Heart left ventricle (tissue), 16 donors: ENCODE measurements at places on chromosomes 1 and 21.

DNA sequence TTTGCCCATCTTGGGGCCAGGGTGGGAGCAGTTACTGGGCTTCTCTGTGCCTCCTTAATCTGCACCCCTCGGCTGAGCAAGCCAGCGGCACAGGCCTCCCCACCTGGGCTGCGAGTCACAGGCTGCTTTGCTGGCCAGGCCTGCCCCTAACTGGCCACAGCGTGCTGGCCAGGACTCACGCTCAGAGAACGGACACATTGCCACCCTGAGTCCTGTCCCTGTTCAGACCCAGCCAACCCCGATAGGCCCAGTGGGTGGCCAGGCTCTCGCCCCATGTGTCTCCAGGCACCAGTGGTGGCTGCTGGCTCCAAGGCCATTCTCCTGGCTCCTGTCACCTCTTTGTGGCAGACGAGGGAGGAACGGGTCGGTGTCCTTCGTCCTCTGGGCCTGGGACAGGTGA lies 61.3 kb downstream of the MORN1 start:
- DNase-seq = no peak

- no peak for DNase-seq
Observed at GRCh38 chr1:231045286-231045685, 5.2 kb upstream of the FAM89A start.

GRCh38 chr1:36572142-36572715 lies 89.5 kb upstream of the CSF3R start:
- no peak for DNase-seq

DNA sequence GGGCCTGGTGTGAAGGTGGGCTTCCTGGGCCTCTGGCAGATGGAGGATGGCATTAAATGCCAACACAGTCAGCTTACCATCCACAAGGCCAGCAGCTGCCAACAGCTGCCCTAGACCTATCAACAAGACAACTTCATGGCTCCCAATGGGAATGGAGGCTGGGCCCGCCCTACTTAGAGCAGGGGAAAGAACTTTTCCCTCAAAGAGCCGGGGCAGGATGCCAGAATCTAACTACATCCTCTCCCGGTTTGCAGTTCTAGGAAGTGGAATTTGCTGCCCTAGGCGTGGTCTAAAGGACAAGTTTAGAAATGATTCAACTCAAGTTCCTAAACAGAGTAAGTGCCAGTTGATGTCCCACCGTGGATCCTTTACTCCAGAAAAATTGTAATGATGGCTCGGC lies 13.1 kb downstream of the ICMT start:
- peak; percentile 88 for DNase-seq

DNA sequence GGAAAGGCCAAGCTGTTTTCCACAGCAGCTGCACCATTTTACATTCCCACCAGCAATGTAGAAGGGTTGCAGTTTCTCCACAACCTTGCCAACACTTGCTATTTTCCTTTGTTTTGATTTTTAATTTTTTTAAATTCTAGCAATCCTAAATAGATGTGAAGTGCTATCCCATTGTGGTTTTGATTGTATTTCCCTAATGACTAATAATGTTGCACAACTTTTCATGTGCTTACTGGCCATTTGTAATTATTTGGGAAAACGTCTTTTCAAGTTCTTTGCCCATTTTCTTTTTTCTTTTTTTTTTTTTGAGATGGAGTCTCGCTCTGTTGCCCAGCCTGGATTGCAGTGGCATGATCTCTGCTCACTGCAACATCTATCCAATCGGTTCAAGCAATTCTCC lies 53.9 kb downstream of the VCAM1 start:
- DNase-seq = no peak

DNA sequence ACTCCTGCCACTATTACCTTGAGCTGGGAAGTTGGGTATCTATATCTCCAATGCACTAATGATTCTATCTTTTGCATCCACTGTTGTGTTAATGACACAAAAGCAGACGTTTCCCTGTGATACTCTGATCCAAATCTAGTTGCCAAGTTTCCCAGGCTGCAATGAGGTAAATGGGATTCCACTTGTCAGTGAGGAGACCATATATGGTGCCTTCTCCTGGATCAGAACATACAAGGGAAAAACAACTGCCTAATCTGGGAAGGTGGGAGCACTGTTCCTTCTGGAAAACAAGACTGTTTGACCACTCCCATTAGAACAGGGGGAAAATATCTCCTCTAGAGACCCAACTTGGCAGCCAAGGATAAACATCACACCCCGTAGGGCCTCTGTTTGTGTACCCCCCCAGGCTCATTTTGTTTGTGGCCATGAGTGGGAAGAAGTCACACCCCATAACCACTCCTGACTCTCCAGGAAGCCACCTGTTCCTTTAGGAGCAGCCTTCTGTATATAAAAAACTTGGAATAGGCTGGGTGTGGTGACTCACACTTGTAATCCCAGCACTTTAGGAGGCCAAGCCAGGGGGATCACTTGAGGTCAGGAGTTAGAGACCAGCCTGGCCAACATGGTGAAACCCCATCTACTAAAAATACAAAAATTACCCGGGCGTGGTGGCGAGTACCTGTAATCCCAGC lies 28.5 kb upstream of the SLC6A9 start:
- no peak for DNase-seq

GRCh38 chr1:156618853-156619581 lies at the start of gene HAPLN2:
HAPLN2 (plus strand) TSS chr1:156619415; CDS start chr1:156623491, 4,076 bp downstream.
- no peak for DNase-seq

DNA sequence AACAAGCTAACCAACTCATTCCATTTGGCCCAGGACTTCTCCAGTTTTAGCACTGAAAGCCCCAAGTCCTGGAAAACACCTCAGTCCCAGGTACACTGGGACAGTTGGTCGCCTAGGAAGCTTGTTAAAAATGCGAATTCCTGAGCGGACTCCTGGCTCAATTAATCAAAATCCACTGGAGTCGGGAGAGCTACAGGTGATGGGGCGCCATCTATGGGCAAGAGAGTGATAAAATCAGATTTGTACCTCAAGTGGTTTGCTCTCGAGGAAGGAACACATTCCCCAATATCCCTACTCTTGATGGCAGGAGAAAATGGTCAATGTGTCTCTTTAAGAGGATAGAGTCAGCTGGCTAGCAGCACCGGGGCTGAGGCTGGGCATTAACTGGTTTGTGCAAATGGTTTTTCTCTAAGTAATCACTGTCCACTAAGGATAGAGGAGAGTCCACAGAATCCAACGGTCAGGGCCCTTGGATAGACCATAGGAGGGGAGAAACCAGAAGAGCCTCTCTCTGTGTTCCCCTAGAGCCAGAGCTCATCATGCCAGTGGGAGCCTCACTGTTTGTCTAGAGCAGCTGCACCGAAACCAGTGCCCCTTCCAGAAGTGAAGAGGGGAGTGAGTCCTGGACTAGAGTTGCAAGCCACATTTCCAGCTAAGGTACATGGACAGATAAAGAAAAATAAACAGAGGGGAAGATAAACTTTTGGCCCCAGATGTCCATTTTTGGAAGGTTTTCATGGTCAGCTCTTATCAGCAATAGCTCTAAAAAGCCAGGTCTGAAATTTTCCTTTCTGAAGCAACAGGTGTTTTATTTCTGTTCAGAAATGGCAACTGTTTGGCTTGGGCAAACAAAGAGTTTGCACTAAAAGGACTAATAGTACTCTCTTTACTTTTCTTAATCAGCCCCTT lies 148.5 kb downstream of the TENT5C start:
- peak; percentile 55 for DNase-seq

DNA sequence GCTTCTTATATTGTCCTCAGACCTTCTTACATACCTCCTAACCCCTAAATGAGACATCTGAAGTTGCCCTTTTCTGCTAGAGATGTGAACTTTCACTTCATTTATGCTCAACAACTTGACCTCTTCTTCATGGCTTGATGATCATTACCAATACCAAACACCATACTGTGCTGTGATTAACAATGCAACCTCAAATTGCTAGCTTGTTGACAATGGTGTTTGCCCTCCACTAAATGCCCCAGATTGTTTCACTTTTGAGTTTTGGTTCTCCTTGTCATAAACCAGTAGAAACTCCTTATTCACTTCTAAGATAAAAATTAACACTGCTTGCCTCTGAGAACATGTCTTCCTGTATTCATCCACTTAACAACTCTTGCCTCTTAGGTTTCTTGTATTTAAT lies 5.6 kb downstream of the JAK1 start:
- DNase-seq = no peak

- no peak for DNase-seq
Observed at GRCh38 chr1:168913711-168914463, 184.9 kb upstream of the DPT start.

GRCh38 chr1:109997867-109998229 lies 13.3 kb downstream of the AHCYL1 start:
- DNase-seq = no peak

GRCh38 chr21:22670148-22670547 lies 1671.9 kb downstream of the NCAM2 start:
- DNase-seq = no peak

DNA sequence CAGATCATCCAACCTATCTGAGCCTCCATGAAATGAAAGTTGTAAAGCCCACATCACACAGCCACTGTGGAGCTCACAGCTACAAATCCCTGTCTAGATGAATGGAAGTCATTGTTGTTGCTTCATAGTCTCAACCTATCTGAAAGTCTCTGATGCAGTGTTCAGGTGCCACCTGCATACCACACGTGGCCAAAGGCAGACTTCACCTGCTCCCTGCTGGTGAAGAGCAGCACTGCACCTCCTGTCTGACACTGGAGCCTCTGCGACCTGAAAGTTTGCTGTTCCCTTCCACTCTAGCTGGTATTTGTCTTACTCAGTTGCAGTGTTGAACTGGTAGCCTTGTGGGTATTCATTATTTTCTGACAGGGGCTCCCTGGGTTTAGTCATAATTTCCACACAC lies 18.4 kb downstream of the LORICRIN start:
- no peak for DNase-seq

DNA sequence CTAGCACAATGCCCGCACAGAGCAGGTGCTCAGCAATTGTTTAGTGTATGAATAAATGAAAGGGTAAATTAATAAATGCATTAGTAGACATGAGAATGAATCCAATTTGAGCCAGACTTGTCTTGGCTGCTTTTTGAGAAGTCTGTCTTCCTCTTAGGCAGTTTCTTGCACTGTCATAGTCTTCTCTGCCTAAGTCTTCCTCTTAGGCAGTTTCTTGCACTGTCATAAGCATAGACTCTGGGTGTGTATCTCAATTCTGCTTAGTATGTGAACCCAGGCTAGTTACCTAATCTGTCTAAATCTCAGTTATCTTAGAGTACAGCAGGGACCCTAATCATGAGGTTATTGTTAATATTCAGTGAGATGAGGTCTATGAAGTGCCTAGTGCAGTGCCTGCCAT lies 27.2 kb downstream of the NHLH2 start:
- no peak for DNase-seq

- peak; percentile 67 for DNase-seq
Observed at GRCh38 chr1:212285685-212286555, 710 bp downstream of the PPP2R5A start.

DNA sequence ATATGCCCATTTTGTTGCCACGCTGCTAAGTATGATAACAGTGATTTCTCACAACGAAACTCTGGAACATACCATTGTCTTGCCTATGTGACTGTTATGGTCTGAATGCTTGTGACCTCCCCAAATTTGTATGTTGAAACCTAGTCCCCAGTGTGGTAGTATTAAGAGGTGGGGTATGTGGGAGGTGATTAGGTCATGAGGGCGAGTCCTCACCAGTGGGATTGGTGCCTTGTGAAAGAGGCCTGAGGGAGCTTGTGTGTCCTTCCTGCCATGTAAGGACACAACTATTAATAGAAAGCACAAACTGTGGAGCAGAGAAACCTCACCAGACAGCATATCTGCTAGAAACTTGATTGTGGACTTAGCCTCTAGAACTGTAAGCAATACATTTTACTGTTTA lies 84.6 kb downstream of the SELENOF start:
- no peak for DNase-seq

- DNase-seq = no peak
Observed at GRCh38 chr21:33751120-33751519, 108.8 kb downstream of the ITSN1 start.

DNA sequence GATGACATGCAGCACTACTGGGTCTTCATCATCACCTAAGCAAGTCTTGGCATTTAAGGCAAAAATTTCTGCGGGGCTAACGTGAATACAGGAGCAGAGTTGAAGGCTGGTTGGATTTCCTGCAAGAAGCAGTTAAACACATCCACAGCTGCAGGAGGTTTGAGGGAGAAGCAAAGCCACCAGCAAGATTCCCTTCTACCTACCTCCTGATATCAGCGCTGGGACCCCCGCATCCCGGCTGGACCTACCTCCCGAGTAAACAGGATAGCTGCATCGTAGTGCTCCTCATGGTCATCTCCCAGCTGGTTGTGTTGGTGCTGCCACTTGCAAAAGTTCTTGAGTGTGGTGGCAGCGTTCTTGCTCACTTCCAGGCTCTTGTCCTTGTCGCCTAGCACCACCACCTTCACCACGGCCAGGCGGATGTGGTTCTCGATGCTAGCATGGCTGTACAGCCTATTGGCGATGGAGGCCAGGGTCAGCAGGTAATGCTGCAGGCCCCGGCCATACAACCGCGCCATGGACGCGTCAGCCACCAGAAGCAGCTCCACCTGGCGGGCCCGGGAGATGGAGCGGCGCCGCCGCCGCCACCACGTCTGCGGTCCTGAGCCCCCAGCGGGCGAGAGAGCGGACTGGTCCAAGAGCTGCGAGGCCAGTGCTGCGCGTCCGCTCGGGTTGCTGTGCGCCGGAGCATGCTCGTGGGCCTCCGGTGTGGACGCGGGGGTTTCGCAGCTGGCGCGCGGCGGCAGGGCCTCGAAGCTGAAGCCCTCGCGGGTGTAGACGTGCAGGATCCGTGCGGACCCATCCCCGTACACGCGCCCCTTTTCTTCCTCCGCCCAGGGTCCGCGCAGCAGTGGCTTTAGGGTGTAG lies 1.6 kb downstream of the ADAMTS5 start:
- DNase-seq = peak; percentile 77

DNA sequence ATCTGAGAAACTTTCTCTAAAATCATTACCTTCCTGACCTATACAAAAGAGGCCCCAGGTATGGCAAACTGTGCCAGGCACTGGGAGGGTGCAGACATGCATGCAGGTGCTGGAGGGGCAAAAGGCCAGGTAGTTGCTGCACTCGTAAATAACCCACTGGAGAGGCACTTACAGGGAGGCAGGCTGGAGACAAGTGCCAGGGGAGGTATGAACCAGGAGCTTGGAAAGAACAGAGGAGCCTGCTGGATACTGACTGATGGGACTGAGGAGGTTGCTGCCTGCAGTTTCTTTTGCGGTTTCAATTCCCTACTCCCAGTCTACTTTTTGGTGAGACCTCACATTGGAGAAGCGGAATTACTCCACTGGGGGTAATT lies 113.9 kb downstream of the DSCAM start:
- no peak for DNase-seq

- DNase-seq = no peak
Observed at GRCh38 chr1:201183209-201183608, 7.4 kb upstream of the IGFN1 start.

- no peak for DNase-seq
Observed at GRCh38 chr1:52364235-52364839, 1.7 kb downstream of the CC2D1B start.
